ENCODE measurements at places on chromosomes 5 and 9. TPM values are rescaled to one million over a fixed set of nuclear protein-coding genes. Genes with fewer than 3 reads are reported as not detected.

DNA sequence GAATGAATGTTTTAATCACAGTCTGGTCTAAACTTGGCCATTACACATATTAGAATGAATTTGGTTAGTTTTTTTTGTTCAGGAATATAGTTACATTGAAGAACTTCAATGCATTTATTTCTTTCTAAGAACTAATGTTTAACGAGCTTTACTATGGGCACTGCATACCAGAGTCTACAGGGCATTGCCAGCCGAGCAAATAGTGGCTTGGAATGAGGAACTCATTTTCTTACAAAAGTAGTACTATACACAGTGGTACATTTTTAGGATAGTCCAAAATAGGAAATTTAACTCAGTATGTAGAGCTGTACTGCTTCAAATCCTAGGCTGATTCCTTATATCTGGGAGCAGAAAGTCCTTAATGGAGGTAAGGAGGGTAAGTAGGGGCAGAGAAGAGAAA is 155.4 kb downstream of the CARTPT start:
- no peak overlapping the region for H3K27ac ChIP-seq
- DNase-seq, result no peak
- no peaks in the 10 kb centered on the region for H3K36me3 ChIP-seq
- peaks cover 3% of the 10 kb centered on the region for H3K4me1 ChIP-seq

GRCh38 chr5:176386491-176386890 is 1.9 kb downstream of the NOP16 start:
- no peak for DNase-seq
- peak overlapping the region; percentile 67 for H3K4me3 ChIP-seq
- H3K36me3 ChIP-seq, result peaks cover 27% of the 10 kb centered on the region
- H3K4me1 ChIP-seq, result peaks cover 9% of the 10 kb centered on the region

MEIKIN gene
- not detected for total RNA-seq

DNA sequence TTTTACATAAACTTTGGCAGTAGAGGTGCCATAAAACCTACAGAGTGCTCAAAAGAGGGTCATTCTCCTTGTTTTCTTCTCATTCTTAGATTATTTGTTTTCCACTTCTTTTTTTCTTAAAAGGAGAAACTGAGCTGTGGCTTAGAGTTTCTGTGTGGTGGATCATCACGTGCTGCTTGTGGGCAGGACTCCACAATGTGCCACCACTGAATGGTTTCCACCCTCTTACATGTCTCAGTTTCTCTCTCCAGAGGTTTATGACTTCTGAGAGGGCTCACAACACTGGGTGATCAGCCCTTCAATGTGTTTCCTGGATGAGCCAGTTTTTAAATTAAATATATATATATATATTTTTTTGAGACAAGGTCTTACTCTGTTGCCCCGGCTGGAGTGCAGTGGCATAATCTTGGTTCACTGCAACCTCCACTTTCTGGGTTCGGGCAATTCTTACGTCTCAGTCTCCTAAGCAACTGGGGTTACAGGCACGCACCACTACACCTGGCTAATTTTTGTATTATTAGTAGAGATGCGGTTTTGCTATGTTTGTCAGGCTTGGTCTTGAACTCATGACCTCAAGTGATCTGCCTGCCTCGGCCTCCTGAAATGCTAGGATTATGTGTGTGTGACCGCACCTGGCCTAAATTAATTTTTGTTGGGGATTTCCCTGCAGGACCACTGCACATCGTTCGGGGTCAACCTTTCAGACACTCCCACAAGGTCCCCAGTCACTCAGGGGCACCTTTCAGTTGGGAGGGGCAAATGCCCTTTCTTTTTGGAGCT is 3.1 kb upstream of the UNC13B start:
- peaks cover 41% of the 10 kb centered on the region for H3K4me1 ChIP-seq
- H3K36me3 ChIP-seq, result no peaks in the 10 kb centered on the region
- H3K27me3 ChIP-seq, result no peaks in the 10 kb centered on the region

DNA sequence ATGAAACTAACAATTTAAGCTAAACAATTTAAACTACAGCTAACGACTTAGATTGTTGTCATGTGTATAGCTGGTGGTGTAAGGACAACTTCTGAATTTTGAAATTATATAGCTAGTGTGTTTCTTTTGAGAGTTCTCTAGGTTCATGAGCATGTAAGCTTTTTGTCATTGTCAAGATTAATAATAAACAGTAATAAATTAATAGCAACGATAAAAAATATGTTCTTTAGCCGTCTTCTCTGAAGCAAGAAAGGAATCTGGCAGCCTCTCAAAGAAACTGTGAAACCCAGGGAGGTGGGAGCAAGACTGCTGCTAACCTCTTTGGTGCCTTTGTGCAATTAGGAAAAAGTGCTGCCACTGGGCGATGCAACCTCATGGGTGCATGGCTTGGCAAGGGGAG is 59.4 kb downstream of the SREK1 start:
- H3K27ac ChIP-seq, result no peak overlapping the region
- H3K4me3 ChIP-seq, result no peak overlapping the region
- H3K36me3 ChIP-seq, result no peaks in the 10 kb centered on the region
- DNase-seq, result no peak
- H3K4me1 ChIP-seq, result no peaks in the 10 kb centered on the region

DNA sequence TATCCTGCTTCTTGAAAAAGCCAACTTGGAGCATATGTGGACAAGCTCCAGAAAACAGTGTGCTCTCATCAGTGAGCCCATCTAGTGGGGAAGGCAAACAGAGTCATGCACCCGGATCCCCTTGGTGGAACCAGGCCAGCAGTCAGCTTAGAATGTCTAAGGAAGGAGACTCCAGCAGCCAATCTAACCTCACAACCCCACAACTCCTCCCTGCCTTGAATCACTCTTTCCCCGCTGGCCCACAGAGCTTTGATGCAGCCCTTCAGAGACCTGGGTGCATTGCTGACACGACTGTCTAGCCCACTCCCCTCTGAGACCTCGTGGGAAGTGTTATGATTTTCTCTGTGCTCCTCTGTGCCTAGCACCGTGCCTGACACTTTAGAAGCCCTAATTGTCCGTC is 623.7 kb downstream of the BNC2 start:
- H3K27ac ChIP-seq, result no peak overlapping the region
- H3K27me3 ChIP-seq, result no peaks in the 10 kb centered on the region
- no peak for DNase-seq
- no peaks in the 10 kb centered on the region for H3K36me3 ChIP-seq
- no peaks in the 10 kb centered on the region for H3K4me1 ChIP-seq

- no peak for DNase-seq
- no peak overlapping the region for H3K27ac ChIP-seq
- no peak overlapping the region for H3K4me3 ChIP-seq
- no peaks in the 10 kb centered on the region for H3K36me3 ChIP-seq
Observed at GRCh38 chr5:4420177-4420576, 720.0 kb upstream of the ADAMTS16 start.

SLC46A2 gene
- total RNA-seq, result not detected

TGFBR1 gene
- 39.5 TPM for total RNA-seq

DNA sequence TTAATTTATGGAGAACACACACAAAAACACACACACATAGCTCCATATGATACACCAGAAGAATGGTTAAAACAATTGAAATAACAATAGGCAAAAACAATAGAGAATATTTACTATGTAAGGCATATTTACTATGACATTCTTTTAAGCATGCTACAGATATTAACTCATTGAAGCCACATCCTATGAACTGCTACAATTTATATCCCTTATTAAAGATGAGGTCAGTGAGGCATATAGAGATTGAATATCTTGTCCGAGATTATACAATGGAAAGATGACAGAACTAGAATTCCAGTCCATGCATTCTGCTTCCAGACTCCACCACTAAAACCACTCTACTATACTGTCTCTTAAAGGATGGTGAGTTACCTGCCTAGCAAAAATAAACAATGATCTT is 60.7 kb downstream of the ADAMTS12 start:
- no peak overlapping the region for H3K4me3 ChIP-seq
- no peaks in the 10 kb centered on the region for H3K36me3 ChIP-seq
- no peak for DNase-seq
- H3K27me3 ChIP-seq, result no peaks in the 10 kb centered on the region
- H3K27ac ChIP-seq, result no peak overlapping the region

DNA sequence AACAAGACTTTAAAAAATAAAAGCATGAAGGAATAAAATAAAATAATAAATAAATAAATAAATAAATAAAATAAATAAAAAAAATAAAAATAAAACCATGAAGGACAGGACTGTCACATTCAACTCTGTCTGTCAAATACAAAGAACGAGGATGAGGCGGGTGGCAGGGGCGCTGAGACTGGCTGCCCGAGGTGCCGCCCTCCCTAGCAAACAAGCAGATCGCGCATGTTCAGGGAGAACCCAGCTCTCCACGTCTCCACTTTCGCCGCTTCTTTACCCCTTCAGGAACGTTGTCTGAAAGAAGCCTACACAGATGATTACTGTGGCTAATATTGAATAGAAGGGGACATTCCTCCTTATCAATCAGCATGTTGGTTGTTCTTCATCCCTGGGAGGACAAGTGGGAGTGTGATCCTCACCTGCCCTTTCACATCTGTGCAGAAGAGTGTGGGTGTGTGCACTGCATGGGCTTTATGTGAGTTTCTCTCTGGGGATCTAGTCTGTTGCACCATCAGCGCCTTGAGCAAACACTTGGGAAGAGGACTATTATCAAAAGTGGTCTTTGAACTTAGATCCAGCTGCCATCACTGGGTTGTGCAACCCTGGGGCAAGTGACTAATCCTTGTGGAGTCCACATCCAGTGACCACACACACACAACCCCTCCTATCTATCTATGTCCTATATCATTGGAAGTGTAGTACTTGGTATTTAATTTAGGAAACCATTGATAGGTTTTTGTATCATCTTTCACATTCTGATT is 399.2 kb downstream of the IRX2 start:
- H3K27me3 ChIP-seq, result no peaks in the 10 kb centered on the region
- DNase-seq, result no peak
- no peaks in the 10 kb centered on the region for H3K36me3 ChIP-seq
- H3K4me3 ChIP-seq, result no peak overlapping the region

DNA sequence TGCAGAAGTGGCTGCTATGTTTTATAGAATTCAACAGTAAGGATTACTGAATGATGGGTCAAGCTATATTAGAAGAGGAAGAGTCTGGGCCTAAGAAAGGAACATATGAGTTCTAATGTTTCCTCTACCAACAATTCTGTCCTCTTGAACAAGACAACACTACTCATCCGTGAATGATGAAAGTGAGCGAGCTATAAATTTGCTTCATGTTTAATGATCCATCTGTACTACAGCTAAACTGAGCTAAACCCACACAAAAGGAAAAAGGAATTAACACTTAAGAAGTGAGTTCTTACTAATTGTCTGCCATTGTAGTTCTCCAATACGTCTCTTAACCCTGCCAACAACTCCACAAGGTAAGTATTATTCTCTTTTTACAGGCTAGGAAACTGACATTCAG is 204.4 kb downstream of the GLIS3 start:
- no peak for DNase-seq
- H3K4me3 ChIP-seq, result no peak overlapping the region
- H3K27me3 ChIP-seq, result no peaks in the 10 kb centered on the region
- H3K4me1 ChIP-seq, result no peaks in the 10 kb centered on the region
- H3K27ac ChIP-seq, result no peak overlapping the region

SOHLH1 gene
- total RNA-seq, result 0.21 TPM

SPINK6 gene
- not detected for total RNA-seq

DNA sequence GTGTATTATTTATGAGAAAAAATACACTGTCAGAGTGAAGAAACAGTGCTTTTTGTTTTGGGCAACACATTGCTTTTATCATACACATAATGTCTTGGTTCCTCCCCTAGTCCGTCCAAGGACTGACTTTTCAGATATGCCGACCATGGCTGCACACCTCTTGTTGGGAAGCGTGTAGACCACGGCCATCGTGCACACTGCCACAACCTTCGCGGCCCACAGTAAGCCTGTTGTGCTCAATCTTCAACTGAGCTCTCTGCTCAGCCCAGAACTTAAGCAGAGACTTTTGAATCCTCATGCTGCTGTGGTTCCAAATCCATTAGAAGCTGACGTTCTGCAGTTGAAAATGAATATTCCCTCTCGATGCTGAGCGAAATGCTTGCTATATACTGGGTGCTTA is 157.6 kb upstream of the IRX2 start:
- peaks cover 6% of the 10 kb centered on the region for H3K4me1 ChIP-seq
- no peak for DNase-seq
- no peak overlapping the region for H3K27ac ChIP-seq
- H3K36me3 ChIP-seq, result no peaks in the 10 kb centered on the region
- H3K27me3 ChIP-seq, result peaks cover 15% of the 10 kb centered on the region
- H3K4me3 ChIP-seq, result no peak overlapping the region

TSPAN17 gene
- total RNA-seq, result 51.0 TPM

DNA sequence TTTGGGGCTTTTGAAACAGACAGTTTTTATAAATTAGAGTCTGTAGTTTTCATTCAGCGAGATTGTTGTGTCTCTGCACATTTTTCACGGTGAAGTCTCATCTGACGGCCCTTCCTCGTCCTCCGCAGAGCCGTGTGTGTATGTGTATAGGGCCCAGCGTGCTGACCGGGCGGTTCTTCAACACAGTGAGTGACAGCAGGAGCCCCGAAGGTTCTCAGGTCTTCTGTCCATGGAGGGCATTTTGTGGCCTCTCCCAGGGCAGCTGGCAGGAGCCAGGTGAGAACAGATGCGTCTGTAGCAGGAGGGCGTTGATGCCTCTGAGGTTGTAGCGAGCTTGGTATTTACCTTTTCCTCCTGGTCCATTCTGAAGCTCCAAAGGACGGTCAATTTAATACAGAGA is 116.0 kb upstream of the LPCAT1 start:
- H3K27me3 ChIP-seq, result peaks cover 21% of the 10 kb centered on the region
- H3K4me3 ChIP-seq, result no peak overlapping the region
- H3K4me1 ChIP-seq, result peaks cover 13% of the 10 kb centered on the region
- no peak overlapping the region for H3K27ac ChIP-seq
- no peaks in the 10 kb centered on the region for H3K36me3 ChIP-seq
- no peak for DNase-seq

TMED9 gene
- 142 TPM for total RNA-seq

DNA sequence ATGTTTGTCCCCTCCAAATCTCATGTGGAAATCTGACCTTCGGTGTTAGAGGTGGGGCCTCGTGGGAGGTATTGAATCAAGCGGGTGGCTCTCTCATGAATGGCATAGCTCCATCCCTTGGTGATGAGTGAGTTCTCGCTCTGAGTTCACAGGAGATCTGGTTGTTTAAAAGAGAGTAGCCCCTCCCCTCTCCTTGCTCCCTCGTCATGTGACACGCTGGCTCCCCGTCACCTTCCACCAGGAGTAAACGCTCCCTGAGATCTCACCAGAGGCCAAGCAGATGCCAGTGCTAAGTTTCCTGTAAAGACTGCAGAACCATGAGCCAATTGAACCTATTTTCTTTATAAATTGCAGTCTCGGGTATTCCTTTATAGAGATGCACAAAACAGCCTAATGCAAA is 74.5 kb downstream of the RASEF start:
- H3K27me3 ChIP-seq, result no peaks in the 10 kb centered on the region
- DNase-seq, result peak; percentile 61
- no peaks in the 10 kb centered on the region for H3K4me1 ChIP-seq
- no peaks in the 10 kb centered on the region for H3K36me3 ChIP-seq
- no peak overlapping the region for H3K27ac ChIP-seq

Measured in GM23338 (cell line).